Fibroblast of skin of scalp (primary cell): ENCODE measurements at places on chromosomes 1 and 21.

GRCh38 chr1:198298640-198299039, 141.8 kb downstream of the NEK7 start:
- DNase-seq, result no peak

GRCh38 chr1:30768830-30769718, 11.5 kb upstream of the LAPTM5 start:
- DNase-seq, result no peak

DNA sequence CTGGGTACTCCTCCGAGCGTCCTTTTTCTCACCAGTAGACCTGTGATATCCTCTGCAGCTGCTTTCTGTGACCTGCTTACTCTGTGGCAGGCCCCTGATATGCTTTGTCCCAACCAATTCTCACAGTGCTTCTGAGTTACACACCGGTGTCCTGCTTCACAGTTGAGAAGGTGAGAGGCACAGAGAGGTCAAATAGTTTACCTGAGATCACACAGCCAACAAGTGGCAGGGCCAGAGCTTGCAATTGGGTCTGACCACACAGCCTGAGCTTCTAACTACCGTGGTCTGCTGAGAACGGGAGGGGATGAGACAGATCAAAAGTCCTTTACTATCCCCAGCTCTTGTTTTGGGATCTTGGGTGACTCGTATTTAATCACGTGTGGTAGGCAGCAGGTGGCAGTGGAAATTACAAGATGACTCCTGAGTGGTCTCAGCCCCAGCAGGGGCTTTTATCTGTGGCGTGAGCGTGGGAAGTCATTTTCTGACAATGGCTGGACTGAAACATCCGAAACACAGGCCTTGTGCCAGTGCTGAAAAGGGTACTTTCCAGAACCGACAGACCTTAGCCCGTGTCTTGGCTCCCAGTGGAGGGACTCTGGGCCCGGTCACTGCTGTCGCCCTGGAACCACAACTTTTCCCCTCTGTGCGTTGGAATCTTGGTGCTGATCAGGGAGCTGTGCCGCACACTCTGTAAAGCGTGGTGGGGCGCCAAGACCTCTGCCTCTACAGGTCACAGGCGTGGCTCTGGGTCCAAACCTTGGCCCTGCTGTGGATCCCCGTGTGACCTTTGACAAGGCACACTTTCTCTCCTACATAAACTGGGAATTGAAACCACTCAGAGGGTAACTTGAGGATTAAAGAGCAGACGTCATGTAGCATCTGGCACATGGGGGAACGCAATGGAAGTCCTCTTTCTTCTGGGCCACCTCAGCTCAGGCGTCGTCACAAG, 11.9 kb downstream of the THEMIS2 start:
- DNase-seq, result no peak

DNA sequence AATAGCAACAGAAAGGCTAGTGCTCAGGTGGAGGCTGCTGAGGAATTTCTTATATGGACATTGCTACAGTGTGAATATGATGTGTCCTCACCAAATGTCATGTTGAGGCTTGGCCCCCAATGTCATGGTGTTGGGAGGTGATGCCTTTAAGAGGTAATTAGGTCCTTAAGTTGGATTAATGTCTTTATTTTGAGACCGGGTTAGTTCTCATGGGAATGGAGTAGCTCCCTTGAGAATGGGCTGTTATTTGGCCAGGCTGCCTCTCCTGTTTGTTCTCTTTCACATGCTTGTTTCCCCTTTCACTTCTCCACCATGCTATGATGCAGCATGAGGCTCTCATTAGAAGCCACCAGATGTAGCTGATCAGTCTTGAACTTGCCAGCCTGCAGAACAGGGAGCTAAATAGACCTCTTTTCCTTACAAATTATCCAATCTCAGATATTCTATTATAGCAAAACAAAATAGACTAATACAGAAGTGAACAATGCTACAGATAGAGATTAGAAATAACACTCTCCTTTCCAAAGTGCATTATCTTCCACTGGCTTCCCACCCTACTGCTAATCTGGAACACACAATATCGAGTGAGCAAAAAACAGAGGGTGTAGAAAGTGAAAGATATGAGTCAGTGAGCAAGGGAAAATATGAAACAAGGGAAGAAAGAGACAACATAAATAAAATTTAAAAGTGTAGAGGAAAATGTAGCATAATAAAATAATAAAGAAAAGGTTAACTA, 160.2 kb downstream of the NTMT2 start:
- DNase-seq, result no peak

DNA sequence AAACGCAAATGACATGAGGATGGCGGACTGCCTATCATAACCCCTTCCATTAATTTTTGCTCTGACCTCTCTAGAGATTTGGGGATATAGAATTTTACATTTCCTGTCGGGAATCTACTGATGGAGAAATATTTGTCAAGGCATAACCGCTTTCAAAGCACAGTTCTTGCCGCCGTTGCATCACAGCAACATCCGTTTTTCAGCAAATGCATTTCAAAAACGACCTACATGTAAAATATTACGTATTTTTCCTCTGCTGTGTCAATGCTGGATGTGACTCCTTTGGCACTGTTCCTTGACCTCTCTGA, 4.9 kb downstream of the MIER1 start:
- DNase-seq, result no peak
